ENCODE measurements at places on chromosomes 16 and 17.

DNA sequence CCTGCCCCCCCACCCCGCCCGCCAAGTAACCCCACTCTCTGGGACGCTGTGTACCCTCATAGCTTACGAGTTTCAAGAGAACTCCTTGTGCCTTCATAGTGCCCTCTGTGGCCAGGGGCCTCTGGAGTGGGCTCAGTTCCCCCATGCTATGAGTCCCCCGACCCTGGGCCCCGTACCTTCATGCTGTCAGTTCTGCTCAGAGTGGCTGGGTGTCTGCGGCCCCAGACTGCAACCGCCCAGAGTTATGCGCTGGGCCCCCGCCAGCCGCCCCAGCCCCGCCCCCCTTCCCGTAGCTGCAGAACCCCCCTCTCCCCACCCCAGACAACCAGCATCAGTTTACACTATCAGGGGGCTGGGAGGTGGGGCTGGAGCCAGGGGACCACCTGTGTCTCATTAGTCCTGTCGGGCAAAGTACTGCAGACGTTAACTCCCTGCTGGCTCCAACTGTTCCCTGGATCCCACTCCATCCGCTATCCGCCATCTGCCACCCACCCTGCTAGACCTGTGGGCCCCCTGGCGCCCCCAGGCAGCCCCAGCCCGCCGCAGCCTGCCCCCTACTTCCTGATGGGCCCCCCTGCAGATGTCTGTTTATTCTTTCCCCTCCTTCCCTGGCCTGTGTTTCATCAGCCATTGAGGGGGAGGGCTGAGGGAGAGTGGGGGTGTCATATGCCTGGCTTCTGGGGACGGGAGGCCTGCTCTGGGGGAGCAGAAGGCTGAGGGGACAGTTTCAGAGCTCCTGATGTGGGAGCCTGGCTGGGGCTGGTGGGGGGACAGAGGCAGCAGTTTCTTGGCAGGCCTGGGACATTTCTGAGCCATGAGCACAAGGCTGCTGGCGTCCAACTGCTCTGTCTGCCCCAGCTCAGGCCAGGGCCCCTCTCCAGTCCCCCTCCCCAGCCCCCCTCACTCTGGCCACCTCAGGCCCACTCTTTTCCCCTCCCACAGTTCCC lies at the start of gene MFAP4:
TSS of gene MFAP4 (minus strand) at position 217 of the 947 bp plus-strand sequence. CDS start at position 182, 35 bp downstream.
- DNase-seq: no peak

GRCh38 chr17:53807286-53807685 lies 15.4 kb upstream of the KIF2B start:
- no peak for DNase-seq

GRCh38 chr16:57204675-57205074 lies 18.5 kb downstream of the RSPRY1 start:
- DNase-seq: no peak

- DNase-seq: no peak
Observed at GRCh38 chr16:78242239-78242630, 142.8 kb downstream of the WWOX start.

- no peak for DNase-seq
Observed at GRCh38 chr17:15919466-15919865, 25.5 kb upstream of the ADORA2B start.
